M059J (cell line): ENCODE measurements at places on chromosomes 3 and 15. TPM values are rescaled to one million over a fixed set of nuclear protein-coding genes. Genes with fewer than 3 reads are reported as not detected.

Gene GHSR
- not detected in 2 replicates for total RNA-seq

DNA sequence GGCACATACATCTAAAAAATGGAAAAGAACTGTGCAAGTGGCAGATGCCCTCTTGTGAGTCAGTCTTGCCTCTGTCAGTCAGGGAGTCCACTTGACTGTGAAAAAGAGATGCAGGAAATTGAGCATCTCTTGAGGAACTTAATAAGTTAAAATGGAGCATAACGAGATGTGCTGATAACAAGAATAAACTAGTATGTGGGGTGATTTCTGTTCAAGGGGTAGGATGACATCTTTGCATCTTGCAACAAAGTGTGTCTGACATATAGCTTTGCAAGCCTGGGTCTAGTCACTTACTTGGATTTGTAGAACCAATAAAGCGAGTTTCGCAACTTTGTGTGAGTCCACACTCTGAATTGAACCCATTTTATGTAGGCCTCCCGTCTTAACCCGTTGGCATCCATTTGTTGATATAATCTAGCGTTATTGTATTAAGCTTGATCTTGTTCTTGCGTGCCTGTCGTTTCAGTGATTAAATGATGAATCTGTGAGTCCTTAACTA, 2.2 kb downstream of the USP3 start:
- DNase-seq: peak; percentile 32

- peak; percentile 26 for DNase-seq
Measured at GRCh38 chr3:134974624-134975023, 179.6 kb downstream of the EPHB1 start.

GRCh38 chr3:101847328-101847727, 2.0 kb upstream of the NFKBIZ start:
- DNase-seq: no peak

- peak; percentile 82 for DNase-seq
Measured at GRCh38 chr3:122679882-122680474, 661 bp upstream of the PARP14 start.
